ENCODE measurements at places on chromosomes 12 and 14. TPM values are rescaled to one million over a fixed set of nuclear protein-coding genes. Genes with fewer than 3 reads are reported as not detected.

The ACSM4 gene
- not detected for total RNA-seq

The GRIN2B gene
- not detected for total RNA-seq

The CLEC2B gene
- 30.1 TPM for total RNA-seq

The SYNDIG1L gene
- not detected for total RNA-seq

- no peak for DNase-seq
Measured at GRCh38 chr12:76804435-76804976, 40.6 kb downstream of the ZDHHC17 start.

GRCh38 chr12:83040991-83041390 lies 354.3 kb downstream of the TMTC2 start:
- no peak for DNase-seq

- no peak for DNase-seq
Measured at GRCh38 chr12:1580526-1580925, 13.9 kb downstream of the FBXL14 start.

DNA sequence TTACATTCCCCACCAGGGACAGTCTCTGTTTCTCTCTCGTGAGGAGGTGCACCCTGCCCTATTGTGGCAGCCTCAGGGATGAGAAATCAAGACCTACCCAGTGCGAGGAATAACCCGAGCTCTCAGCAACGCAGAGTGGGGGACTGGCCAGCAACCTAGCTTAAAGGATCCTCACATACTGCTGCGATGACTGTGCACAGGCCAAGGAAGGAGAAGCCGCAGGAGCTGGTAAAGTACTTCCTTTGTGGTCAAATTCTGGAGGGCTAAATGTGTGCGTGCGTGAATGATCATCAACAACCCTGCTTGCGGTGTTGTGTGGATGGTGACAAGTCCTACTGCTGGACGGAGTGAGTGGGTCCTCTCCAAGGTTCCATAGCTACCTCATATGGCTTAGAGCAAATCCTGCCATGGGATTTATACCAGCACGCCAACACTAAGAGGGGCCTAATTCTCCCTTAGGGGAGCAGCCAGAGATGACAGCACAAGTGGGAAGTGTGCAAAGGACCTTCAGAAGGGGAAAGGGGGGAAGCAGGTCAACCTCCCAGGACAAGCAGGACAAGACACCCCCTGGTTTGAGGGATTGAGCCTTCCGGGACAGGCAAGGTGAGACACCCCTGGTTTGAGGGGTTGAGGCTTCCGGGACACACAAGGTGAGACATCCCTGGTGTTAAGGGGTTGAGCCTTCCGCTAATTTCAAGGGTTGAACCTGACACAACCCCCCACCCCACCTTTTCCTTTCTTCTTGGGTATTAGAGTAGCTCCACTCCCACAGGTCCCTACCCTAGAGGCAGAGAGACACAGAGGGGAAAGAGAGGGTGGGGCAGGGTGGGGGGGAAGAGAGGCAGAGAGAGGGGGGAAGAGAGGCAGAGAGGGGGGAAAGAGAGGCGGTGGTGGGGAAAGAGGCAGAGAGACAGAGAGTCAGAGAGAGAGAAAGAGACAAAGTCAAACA lies 58.8 kb upstream of the AP4S1 start:
- DNase-seq = no peak

- DNase-seq = no peak
Measured at GRCh38 chr12:32989705-32990104, 93.1 kb upstream of the PKP2 start.

DNA sequence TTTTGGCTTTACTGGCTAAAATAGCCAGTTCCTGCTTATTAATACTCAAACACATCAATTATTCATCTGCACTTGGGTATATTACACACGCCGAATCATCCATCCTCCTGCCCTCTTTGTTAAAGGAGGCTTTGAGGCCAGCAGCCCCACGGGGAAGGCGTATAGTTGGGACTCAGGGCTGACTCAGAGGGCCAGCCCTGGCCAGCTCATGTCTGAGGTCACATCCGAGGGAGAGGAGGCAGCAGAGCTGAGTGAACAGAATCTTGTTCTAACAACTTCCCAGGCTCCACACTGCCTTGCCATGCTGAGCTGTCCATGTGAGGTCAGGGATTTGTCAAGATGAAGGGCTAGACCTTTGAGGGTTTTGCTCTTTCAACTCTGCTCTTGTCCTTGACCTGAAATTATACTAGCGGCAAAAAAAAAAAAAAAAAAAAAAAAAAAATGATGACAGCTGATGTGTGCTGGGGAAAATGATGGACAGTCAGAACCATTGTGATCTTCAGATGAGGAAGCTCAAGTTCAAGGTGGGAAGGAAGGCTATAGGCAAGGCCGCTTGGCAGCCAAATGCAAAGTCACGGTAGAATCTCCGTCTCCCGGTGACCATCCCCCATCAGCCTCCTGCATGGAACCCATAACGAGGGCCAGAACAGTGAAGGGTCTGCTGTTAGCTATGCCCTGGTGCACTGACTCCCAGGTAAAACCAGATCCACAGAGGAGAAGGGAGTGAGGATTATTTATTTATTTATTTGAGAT lies 12.5 kb upstream of the MARK3 start:
- DNase-seq = peak; percentile 30

Measured in stomach (tissue), 19 donors.